ENCODE measurements at places on chromosomes 11 and 22.
A peak's percentile ranks its signal among the peaks of the same experiment; 100 is the strongest.

DNA sequence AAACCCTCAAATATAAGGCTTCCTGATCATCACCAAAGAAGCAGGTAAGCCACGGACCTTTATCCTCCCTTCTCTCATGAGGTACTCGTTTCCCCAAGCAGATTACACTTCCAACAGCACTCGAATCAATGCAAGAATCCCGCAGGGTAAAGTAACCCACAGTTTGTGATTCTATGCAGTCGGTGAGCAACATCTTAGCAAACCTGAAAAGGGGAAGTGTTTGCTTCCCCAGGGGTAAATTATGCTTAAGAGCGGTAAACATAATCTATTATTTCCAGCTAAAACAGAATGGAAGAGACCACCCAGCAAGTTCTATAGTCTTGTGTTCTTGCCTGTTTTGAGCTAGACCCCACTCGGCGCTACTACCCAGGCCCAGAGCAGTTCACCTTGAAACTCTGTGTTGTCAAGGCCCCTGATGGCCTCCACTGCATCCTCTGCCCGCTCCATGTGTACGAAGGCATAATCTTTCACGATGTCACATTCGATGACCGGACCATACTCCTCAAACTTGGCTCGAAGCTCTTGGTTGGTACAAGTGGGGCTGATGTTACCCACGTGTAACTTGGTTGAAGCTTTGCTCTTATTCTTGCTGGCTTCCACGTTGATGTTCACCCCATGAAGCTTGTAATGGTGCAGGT, 1.3 kb downstream of the RBM4B start:
- peak; percentile 68 for DNase-seq

DNA sequence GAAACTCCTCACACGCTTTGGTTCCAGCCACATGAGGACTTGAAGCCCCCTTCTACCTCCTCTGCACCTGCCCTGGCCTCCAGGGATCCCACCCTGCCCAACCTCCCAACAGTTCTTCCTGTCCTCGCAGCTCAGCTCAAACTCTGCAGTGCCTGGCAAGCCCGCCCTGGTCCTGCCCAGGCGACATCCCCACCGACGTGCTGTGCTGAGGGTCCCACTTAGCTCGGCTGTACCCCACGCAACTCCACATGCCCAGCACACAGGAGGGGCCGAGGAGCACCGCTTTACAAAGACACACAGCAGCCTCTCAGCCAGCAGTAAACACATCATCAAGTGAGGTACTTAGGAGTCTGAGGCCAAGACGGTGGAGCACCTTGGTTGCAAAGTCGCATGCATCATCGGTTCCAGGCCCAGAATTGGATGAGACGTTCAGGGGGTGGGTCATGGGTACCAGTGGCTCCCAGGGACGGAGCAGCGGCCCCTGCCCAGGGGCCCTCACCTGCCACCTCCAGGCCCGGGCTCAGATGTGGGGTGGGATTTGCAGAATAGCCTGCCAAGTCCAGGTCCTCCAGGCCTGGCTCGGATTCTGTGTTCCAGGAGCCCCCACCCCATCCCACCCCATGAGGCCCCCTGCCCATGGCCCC, 72.6 kb downstream of the CELSR1 start:
- no peak for DNase-seq

DNA sequence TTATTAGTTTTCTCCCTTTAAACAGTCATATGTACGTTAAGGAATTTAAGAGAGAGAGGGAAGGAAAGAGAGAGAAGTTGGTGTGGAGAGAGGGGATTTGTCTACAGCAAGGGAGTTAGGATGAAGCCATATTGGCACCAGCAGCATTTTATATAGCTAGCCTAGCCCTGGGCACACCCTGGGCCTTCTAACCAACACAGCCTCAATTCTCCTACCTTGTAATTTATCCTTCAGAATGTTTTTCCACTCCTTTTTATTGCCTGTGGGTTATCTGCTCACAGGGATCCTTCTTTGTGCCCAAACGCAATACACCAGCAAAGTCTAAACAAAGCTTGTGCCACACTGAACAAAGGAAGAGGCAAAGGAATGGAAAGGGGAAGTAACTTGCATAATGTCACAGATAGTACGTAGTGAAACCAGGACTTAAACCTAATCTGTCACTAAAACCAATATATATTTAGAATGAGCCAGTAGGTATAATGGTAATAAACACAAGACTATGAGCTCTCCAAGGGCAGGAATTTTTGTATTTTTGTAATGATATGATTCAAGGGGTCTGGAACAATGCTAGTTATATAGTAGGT, 613.8 kb upstream of the TENM4 start:
- DNase-seq, result no peak

GRCh38 chr11:3679077-3679476, 7.9 kb upstream of the CHRNA10 start:
- DNase-seq, result no peak

DNA sequence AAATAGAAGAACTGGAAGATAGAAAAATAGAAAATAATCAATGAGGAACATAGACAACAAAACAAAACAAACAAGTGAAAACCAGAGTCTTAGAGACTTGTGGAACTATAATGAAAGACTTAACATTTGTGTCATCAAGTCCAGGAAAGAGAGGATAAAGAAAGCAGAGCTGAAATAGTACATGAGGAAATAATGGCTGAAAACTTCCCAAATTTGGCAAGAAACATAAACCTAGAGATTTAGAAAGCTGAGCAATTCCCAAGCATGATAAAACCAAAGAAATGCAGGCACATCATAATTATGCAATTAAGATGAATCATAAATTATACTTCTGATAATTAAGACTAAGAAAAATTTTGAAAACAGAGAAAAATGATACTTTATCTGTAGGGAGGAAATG, 614.5 kb downstream of the ETS1 start:
- no peak for DNase-seq

GRCh38 chr11:95944623-95945022, 20.7 kb upstream of the MTMR2 start:
- DNase-seq, result no peak

DNA sequence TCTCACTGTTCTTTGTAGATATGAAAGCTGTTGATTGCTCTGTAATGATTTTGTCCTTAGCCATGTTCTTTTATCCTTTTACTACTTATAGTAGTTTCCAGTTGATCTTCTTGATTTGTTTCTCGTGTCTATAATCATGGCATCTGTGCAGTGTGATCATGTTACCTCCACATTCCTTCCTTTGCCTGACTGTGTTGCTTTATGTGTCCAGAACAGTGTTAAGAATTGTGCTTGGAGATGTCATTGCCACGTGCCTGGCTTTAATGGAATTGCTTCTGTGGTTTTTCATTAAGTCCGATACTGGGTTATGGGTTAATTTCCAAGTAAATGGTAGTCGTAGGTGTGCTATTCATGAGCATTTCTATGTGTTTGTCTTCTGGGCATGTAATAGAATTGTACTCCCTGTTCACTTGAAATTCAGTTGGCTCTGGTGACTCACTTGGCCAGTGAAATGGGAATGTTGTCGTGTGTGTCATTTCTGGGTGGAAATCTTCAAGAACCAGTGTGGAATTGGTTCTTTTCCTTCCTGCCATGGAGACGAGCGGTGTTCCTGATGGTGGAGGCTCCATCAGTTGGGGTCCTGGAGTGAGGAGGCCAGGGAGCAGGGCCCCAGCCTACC, 6.8 kb downstream of the GTSE1 start:
- no peak for DNase-seq

- no peak for DNase-seq
Observed at GRCh38 chr11:44893308-44893822, 57.3 kb downstream of the TP53I11 start.

- peak; percentile 58 for DNase-seq
Observed at GRCh38 chr11:48033918-48034341, 53.6 kb downstream of the PTPRJ start.

DNA sequence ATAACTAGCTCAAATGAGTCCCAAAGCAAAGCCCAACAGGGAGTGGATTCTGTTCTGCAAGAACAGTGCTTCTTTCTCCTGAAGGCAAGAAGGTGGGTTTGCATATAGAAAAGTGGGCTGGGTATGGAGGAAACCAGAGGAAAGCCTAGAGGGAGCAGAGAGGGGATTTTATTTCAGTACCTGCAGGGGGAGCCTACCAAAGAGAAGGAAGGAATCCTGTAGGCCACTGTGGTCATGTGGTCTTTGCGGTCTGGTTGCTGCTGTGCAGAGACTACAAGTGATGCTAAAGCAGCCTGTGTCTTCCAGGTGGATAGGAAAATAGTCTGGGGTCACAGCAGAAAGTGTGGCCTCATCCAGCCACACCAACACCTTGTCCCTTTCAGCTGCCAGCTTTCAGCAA, 33.2 kb upstream of the ZBTB16 start:
- peak; percentile 87 for DNase-seq

DNA sequence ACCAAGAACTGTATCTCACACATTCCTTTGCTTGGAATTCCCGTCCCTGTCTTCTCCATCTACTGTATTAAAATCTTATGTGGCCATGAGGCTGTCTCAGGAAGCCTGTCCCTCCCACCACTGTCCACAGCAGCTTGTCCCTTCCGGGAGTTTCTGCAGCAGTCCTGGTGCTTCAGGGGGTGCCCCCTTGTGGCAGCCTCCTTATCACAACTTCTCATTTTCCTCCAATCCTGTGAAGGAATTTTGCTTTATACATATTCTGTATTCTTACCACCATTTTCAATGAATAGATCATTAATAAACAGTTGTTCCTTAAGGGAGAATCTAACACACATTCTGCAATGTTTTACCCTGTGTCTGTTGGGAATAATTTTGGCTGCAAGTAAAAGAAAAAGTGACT, 220.4 kb upstream of the RAG2 start:
- no peak for DNase-seq

DNA sequence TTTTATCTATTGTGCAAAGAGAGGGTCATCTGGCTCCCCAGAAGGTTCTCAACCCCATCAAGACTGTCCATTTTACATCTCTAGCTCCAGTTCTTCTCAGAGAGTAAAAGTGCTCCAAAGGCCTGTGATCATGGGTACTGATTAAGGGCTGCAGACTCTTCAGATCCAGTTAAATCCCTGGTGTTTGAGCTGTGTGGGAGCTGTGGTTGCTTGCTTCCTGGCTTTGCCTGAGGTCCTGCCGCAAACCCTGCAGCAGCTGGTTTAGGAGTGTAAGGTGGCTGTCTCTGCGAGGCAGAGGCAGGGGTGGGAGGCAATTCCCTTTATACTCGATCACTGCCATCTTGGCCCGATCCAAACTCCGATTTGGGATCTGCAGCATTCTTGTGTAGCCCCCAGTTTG, 1.2 kb downstream of the MRPL17 start:
- DNase-seq, result no peak

- no peak for DNase-seq
Observed at GRCh38 chr11:19552161-19552560, 160.5 kb upstream of the NAV2 start.

- no peak for DNase-seq
Observed at GRCh38 chr11:64180891-64181290, 5.1 kb upstream of the STIP1 start.

DNA sequence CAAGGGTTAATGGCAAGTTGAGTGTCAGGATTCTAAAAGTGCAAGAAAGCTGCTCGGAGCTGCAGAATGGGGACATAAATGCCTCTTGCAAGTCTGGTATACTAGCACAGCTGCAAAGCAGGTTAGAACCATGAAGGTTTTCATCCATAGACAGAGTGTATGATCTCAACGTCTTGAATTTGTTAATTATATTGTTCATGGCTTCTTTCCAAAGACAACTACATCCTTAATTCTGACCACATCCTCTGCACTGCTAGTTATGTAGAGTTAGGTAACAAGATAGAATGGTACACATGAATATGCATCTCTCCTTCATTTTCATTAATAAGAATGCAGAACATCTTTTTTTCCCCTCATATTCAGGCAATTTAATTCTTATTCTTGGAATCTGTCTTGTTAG, 34.2 kb downstream of the EXPH5 start:
- peak; percentile 57 for DNase-seq

- DNase-seq, result peak; percentile 20
Observed at GRCh38 chr11:95767498-95767897, 22.1 kb downstream of the FAM76B start.

- DNase-seq, result no peak
Observed at GRCh38 chr22:47200273-47201051, 438.0 kb downstream of the TBC1D22A start.

GRCh38 chr11:35077709-35078469, 61.1 kb upstream of the CD44 start:
- DNase-seq, result peak; percentile 97

DNA sequence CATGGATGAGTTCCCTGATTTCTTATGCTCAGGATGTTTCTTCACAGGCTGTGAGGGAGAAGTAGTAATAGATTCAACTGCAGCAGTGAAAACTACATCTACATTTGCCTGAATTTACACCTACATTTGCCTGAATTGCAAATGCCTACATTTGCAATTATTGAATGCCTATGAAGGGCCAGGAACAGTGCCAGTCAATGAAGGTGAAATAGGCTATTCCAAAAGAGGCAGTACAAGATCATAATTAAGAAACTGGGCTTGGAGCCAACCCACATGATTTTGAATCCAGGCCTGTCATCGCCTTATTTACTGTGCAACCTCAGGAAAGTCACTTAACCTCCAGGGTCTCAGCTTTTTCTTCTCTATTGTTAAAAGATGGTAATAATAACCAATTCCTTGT, 1353.3 kb downstream of the FAM181B start:
- DNase-seq, result no peak

DNA sequence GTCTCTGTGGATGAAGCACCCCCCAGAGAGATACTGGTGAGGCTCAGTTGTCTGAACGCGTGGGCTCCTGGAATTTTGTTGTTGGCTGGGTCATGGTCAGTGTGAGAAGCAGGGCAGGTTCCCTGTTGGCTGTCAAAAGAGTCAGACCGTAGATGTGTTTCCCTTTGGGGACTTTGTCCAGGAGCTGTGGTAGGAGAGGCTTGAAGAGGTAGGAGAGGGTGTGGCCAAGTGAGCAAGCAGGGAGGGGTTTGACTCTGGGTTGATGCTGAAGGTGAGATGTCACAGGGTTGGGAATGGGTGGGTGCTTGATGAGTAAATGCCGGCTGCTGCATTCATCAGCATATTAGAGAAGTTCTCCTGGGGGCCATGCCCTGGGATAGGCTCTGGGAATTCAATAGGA, 803.2 kb downstream of the TBC1D22A start:
- no peak for DNase-seq

- DNase-seq, result no peak
Observed at GRCh38 chr22:37733625-37734401, 37.0 kb downstream of the TRIOBP start.

DNA sequence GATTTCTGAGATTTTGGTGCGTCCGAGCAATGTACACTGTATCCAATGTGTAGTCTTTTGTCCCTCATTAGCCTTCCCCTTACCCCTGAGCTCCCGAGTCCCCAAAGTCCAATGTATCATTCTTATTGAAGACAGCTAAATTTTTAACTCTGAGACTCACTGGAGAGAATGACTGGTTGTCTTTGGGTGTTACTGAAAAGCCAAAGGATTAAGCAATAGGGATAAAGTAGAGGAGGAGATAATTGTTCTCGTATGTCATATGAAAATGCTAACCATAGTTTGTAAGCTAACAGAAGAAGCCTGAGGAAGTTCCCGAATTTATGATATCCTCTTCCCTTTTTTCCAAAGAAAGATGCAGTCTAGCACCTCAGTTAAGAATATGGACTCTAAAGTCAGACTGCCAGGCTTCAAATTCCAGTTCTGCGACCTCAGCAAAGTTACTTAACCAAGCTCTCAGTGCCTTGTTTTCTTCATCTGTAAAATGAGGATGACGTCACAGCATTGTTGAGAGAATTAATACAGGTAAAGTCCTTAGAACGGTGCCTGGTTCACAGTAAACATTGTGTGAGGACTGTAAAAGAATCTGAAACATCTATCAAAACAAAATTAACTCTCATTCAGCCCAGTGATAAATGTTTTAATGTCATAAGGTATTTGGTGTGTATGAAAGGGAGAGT, 1.6 kb upstream of the MSANTD2 start:
- DNase-seq, result no peak

- DNase-seq, result no peak
Observed at GRCh38 chr11:12164061-12165014, 53.9 kb downstream of the MICAL2 start.
